ENCODE measurements at places on chromosomes 16 and 17.

GRCh38 chr16:49834531-49835151 is 21.3 kb downstream of the ZNF423 start:
- DNase-seq: peak; percentile 63

- no peak for DNase-seq
Measured at GRCh38 chr17:67863624-67864247, 38.4 kb downstream of the BPTF start.

GRCh38 chr17:5526821-5527598 is 40.6 kb downstream of the MIS12 start:
- peak; percentile 95 for DNase-seq

DNA sequence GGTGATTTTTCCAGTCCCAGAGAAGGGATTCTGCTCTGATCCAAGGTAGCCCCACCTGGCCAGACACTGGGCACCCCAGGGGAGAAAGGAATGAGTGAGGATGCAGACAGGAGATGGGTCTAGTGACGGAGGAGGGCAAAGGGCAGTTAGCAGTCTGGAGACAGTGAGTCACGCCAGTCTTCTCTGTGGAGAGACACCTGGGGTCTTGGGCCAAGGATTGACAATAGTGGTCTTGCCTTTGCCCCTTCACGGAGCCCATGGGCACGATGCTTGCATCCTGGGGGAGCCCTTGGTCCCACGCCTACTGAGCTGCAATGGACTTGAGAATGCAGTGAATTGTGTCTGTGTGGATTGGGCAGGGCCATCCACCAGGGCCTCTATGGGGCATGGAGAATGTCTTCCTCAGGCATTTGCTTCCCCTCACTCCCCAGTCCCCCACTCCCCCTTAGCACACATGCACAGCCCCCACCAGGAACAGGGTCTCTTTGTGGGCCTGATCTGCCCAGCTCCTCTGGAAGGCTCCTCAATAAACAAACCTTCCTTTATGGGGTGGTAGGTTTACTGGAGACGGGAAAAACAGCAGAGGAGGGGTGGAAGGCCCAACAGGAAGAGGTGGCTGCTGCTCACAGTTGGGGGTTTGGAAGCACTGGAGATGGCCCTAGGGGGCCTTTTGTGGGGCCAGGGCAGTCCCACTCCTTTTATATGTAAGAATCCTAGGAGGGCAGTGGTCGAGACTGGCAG is 1.4 kb downstream of the CHAD start:
- no peak for DNase-seq

- DNase-seq: no peak
Measured at GRCh38 chr16:69934751-69935150, 16.4 kb upstream of the CLEC18A start.

GRCh38 chr17:1480747-1481465 is 11.6 kb downstream of the MYO1C start:
- DNase-seq: peak; percentile 75

GRCh38 chr17:17015230-17015629 is 27.0 kb upstream of the MPRIP start:
- no peak for DNase-seq

- DNase-seq: no peak
Measured at GRCh38 chr17:7888184-7888920, at the start of gene CHD3. TSS of gene CHD3 (plus strand) at chr17:7888789. CDS start at chr17:7889001, 212 bp downstream.

- peak; percentile 39 for DNase-seq
Measured at GRCh38 chr17:35345926-35346771, 27.3 kb downstream of the SLFN11 start.

Data from astrocyte of the hippocampus (primary cell).